ENCODE measurements at places on chromosomes 12 and 14.

DNA sequence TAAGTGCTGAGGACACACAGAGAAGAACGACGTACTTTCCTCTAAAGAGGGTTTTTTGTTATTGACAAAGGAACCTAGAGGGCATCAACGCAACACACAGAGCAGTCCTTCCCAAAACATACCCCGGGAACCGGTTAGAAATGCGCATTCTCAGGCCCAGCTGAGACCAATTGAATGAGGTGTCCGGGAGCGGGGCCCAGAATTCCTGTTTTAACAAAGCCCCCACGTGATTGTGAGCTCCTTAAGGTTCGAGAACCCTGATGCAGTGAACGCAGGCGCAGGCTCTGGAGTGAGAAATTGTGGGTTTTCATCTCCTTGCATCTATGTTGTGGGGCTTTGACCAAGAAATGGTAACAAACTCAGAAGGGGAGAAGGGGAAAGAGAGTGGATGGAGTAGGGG, 51.0 kb upstream of the TBX3 start:
- peaks cover 23% of the 10 kb centered on the region for H3K4me1 ChIP-seq
- no peaks in the 10 kb centered on the region for H3K36me3 ChIP-seq
- H3K27ac ChIP-seq: peak overlapping the region; percentile 31
- no peak for DNase-seq

DNA sequence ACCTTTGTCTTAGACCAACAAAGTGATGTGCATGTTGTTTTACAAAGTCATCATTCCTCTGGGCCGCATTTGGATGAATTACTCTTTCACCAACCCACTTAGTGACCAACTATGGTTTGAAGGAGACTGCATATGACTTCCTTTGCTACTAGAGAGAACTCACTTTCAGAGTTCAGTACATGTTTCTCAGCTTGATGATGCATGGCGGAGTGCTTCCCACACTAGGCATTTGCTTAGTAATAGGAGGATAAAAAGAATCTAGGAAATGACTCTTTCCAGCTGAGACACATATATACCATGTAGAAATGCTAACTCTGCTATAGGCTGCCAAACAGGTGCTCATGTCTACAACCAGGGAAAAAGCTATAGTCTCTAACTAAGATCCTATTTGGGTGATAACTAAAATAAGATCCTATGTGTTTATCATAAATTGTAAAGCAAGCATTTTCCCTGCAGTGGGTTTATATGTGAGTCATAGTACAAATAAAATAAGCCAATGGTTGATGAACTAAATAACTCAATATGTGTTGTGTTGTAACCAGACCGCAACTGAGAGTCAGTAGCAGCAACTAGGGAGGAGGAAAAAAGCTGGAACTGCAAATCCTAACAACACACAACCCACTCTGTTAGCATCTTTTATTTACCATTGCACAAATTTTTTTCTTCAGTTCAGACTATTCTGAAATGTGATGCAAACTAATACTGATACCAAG, 87.2 kb downstream of the TSPAN8 start:
- no peak overlapping the region for H3K27ac ChIP-seq
- no peak overlapping the region for H3K4me3 ChIP-seq
- DNase-seq: no peak
- peaks cover 3% of the 10 kb centered on the region for H3K36me3 ChIP-seq

GRCh38 chr14:95774265-95775160, 60.6 kb upstream of the TCL1A start:
- H3K27ac ChIP-seq: no peak overlapping the region
- no peak overlapping the region for H3K4me3 ChIP-seq
- H3K4me1 ChIP-seq: peaks cover 10% of the 10 kb centered on the region
- peaks cover 32% of the 10 kb centered on the region for H3K27me3 ChIP-seq
- peak; percentile 76 for DNase-seq

GRCh38 chr14:24232645-24233537, at the start of gene GMPR2:
GMPR2 (plus strand) TSS chr14:24232929; CDS start chr14:24233254, 325 bp downstream.
- peaks cover 28% of the 10 kb centered on the region for H3K36me3 ChIP-seq
- H3K27me3 ChIP-seq: no peaks in the 10 kb centered on the region
- peak within 1 kb of the TSS; percentile 99 for H3K4me3 ChIP-seq
- peak within 1 kb of the TSS; percentile 99 for H3K27ac ChIP-seq

Measured in WTC11 (cell line).